ENCODE measurements at places on chromosomes 4 and X. TPM values are rescaled to one million over a fixed set of nuclear protein-coding genes. Genes with fewer than 3 reads are reported as not detected.
A peak's percentile ranks its signal among the peaks of the same experiment; 100 is the strongest.

Gene H2BW2
- total RNA-seq, result not detected

Gene PRRG1
- total RNA-seq, result 8.3 TPM

Gene FAM13A
- total RNA-seq, result 50.2 TPM

Gene DUSP9
- 4.2 TPM for total RNA-seq

Gene USP17L17
- total RNA-seq, result not detected

Gene SMIM10
- total RNA-seq, result 4.0 TPM

Gene UGT2B10
- not detected for total RNA-seq

Gene KLKB1
- total RNA-seq, result not detected

Gene GASK1B
- 29.1 TPM for total RNA-seq

Gene SNCA
- 18.3 TPM for total RNA-seq

Gene NWD2
- total RNA-seq, result 0.02 TPM

DNA sequence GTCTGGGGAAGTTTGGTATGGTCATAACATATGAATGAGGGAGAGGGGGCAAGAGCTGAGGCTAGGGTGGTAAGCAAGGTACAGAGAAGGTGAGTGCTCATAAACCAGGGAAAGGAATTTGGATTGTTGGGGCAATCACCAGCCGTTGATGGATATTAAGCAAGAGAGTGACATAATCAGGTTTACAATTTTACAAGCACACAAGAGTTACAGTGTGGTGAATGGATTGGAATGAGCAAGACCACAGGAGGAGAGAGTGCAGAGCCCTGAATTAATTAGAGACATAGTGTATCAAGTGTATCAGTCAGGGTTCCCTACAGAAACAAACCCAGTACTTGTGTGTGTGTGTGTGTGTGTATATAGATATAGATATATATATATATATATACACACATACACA is 18.7 kb upstream of the FMR1NB start:
- no peak for DNase-seq

DNA sequence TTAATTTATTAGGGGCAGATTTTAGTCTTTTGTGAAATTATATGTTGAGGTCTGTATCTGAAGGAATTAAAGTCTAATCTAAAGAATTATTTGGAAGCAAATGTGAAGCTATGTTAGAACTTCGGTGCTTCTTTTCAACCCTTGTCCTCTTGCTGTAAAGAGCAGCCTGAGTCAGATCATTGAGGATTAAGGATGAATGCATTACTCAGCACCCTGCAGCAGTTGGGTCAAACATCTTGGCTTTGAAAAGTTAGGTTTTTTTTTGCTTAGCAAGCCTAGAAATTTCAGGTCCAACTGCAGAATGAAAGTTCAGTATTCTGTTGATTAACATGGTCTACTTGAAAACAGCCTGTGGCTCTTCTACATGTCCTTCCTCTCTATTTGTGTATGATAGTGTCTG is 57.6 kb downstream of the SLC4A4 start:
- DNase-seq, result no peak

GRCh38 chrX:149950681-149951080 is 12.4 kb upstream of the EOLA2 start:
- no peak for DNase-seq

GRCh38 chr4:24888475-24889344 is 24.1 kb downstream of the CCDC149 start:
- no peak for DNase-seq

- no peak for DNase-seq
Observed at GRCh38 chrX:154696676-154697045, 43.3 kb upstream of the CTAG2 start.

GRCh38 chrX:21487832-21488231 is 113.6 kb downstream of the CNKSR2 start:
- peak; percentile 43 for DNase-seq

GRCh38 chr4:48651914-48652313 is 128.2 kb downstream of the FRYL start:
- no peak for DNase-seq

DNA sequence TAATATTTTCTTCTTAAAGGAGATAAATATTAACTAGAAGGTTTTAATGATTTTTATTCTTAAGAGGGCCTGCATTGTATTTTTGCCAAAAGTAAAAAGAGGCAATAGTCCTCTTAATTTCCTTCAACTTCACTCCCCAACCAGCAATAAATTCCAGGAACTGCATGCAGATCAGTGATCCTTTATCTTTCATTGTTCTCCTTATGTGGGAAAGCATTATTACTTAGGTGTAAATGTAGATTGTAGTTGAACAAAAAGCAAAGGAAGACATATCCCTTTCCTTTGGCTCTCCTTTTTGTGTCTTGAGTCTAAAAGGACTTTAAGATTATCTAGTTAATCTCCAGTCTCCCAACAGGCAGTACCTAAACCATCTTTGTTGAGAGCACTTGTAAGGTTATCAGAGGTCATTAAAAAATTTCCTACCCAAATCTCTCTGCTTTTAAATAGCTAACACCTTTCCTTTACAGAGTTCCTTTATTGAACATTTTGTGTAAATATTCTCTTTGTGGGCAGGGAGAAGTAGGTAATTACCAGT is 55.3 kb downstream of the RAPGEF2 start:
- no peak for DNase-seq

- DNase-seq, result no peak
Observed at GRCh38 chr4:182743815-182744214, 173.4 kb downstream of the DCTD start.

GRCh38 chr4:3363411-3364141 is 70.8 kb downstream of the RGS12 start:
- DNase-seq, result no peak

DNA sequence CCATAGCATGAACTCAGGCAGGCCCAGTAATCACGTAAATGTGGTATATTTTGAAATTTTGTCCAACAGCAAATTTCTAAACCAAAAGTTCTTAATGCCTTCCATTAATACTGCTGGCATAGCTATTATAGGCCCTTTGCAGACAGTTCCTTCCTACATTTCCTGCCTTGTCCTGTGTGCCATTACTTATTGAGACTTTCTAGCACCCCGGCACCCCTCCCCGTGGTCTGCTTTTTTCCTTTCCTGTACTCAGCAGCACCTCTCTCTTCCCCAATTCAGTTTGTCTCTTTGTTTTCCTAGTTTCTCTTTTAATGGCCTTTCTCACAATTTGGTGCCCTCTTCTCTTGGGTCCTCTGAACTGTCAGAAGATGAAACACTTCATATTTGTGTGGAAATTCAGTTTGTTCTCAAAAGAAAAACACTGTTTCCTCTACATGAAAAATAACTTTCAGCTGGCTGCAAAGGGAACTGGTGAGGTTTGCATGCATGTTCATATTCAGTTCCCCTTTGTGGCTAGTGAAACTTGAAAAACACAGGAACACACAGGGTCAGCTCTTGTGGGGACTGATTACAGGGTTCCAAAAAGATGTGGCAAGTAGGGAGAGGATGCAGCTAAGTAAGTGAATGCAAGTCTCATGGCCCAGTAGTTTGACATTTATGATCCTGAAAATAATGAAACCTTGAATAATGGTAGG is 17.1 kb downstream of the GPR34 start:
- DNase-seq, result no peak

GRCh38 chrX:112846187-112846586 is 5.6 kb upstream of the AMOT start:
- no peak for DNase-seq

GRCh38 chrX:15751155-15751819 is 13.2 kb downstream of the CA5B start:
- DNase-seq, result no peak

DNA sequence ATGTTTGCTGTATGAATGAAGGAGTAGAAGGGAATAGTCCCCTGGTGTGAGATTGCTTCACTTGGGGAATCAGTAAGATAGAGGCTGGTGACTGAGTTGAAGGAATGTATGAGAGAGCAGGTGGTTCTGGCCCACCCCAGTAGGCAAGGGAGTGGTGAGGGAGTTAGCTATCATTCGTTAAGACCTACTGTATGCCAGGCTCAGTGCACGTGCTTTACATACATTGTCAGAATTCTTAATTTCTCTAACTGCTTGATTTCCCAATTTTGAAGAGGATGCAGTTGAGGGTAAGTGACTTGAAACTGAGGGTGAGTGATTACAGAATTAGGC is 700 bp downstream of the VMA21 start:
- no peak for DNase-seq

- DNase-seq, result no peak
Observed at GRCh38 chr4:21413807-21414370, 534.7 kb downstream of the KCNIP4 start.

GRCh38 chrX:32451954-32452695 is 759.2 kb downstream of the DMD start:
- no peak for DNase-seq

- no peak for DNase-seq
Observed at GRCh38 chr4:18777190-18777930, 755.8 kb upstream of the LCORL start.

GRCh38 chr4:13059019-13059418 is 425.1 kb downstream of the RAB28 start:
- DNase-seq, result no peak

GRCh38 chrX:17944833-17945497 is 83.9 kb upstream of the RAI2 start:
- no peak for DNase-seq

DNA sequence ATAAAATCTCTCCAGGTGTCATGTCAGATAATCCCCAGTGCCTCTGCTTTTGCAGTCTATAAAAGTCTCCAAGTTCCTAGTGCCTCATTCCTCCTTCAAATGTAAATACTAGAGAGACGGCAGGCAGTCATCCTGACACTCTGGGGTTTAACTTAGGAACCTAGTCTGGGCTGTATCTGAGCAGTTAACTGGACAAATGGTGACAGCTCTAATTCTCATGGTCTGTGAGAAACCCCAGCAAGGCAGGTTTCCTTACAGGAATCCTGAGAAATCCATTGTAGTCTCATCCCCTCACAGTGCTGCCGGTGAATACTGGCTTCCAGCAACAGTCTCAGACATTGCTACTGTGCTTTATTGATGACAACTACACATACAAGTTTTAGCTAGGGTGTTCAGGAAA is 246.8 kb downstream of the SNCA start:
- no peak for DNase-seq

- no peak for DNase-seq
Observed at GRCh38 chr4:139555705-139556070, 331 bp downstream of the SETD7 start.

DNA sequence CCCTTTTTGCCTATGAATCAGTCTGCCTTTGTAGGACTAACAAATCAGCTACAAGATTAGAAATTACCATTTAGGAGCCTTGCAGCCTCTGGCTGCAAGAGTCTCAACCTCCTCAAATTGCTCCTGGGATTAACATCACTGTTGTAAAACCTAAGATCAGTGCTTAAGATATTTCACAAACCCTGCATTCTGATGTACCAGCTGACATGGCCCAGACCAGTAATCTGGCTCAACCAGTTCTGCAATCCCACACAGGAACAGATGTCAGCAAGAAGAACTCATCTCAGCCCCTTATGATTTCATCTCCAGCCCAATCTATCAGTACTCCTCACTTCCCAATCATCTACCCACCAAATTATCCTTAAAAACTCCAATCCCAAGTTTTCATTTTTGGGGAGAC is 32.5 kb upstream of the AADAT start:
- no peak for DNase-seq

DNA sequence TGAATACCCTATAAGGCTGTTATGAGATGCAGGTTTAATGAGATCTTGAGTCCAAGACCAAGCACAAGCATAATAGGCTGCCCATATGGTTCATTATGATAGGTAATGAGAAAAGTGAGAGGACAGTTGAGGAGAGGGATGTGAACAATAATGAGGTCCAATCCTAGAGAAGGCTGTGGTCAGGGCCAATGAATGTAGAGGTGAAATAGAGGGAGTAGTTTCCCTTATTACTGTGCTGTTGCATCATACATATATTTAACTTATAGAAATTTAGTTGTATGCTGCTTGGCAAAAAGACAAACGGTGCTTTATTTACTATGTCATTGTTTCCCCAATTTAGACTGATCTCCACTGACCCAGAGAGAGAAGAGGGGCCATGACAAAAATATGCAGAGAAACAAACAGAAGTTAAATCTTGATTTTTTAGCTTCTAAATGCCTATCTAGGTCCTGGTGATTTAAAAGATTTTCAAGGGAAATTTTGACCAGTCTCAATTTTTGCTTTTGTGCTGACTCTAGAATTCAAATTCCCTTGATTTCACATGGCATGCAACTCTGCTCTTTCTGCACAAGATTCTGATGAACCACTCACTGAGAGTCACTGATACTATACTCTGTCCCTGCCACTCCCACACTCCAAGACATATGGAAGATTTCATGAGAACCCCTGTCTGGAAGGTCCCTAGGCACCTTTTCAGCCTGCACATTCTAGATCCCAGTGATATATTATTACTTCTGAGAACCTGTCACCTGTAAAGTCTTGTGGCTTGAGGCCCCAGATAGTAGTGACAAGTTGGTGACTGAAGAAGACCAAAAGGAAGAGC is 159.7 kb downstream of the VSIG4 start:
- no peak for DNase-seq

GRCh38 chr4:40820101-40820500 is 70.3 kb downstream of the NSUN7 start:
- no peak for DNase-seq
